ENCODE measurements at places on chromosomes 1 and 21.

GRCh38 chr1:207486198-207486597 lies 9.8 kb upstream of the CR1 start:
- DNase-seq, result no peak

- DNase-seq, result no peak
These were observed 16.8 kb downstream of the FCER1A start for GRCh38 chr1:159318784-159319551.

DNA sequence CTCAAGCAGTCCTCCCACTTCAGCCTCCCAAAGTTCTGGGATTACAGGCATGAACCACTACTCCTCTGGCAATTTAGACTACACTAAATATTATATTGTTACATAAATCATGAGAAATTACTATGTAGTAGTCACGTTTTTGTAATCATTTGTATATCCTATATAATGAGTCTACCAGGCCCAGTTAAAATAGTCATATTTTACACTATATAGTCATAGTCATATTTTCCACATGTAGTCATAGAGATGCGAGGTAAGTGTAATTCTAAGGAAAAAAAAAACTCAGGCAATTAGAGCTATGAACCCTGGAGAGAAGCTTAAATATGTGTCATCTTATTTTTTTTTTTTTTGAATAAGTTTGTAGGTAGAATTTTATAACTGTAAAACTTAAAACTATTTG lies 90.0 kb downstream of the FNBP1L start:
- no peak for DNase-seq

GRCh38 chr1:75632350-75632949 lies 21.5 kb upstream of the SLC44A5 start:
- no peak for DNase-seq

DNA sequence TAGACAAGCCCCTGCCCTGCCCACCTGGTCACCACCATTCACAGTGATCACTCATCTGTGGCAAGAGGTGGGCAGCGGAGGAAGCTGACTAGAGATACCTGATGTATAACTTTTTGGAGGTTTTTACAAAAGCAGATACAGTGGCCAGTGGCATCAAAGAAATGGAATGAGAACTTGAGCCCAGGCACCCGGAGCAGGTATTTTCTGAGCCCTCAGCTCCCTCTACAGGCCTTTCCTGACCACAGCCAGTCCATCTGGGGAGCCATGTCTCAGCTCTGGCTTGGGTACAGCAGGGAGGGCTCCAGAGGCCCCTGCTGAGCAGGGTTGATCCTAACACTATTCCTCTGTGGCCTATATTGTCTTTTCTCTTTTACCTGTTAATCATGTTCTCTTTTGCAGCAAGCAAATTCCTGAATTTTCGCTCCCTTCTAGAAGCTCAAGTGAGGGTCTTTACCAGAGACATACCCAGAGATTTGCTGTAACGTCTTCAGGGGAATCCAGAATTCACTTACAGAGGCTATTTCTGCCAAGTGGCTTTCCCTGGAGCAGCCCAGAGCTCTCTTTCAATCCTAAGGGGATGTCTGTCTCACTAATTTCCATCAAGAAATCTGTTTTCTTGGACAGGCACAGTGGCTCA lies 27.3 kb downstream of the GPR157 start:
- peak; percentile 52 for DNase-seq

DNA sequence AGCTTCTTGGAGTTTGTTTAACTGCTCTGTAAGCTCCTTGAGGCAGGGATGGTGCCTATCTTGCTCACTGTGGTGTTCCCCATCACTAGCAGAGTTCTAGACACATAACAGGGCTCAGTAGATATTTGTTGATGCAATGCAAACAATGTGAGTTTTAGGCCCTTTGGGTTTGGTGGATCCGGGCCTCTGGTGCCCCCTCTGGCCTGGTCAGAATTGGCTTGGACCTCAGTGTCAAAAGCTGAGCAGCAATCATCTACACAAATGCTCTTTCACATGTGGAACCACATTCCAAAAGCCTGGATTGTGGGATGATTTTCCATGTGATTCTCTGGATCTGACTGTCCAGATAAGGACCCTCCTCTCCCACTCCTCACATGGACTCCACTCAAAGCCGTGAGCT lies 53.4 kb upstream of the BCAR3 start:
- no peak for DNase-seq

- DNase-seq, result no peak
These were observed 4.2 kb downstream of the FMO1 start for GRCh38 chr1:171252482-171252881.

DNA sequence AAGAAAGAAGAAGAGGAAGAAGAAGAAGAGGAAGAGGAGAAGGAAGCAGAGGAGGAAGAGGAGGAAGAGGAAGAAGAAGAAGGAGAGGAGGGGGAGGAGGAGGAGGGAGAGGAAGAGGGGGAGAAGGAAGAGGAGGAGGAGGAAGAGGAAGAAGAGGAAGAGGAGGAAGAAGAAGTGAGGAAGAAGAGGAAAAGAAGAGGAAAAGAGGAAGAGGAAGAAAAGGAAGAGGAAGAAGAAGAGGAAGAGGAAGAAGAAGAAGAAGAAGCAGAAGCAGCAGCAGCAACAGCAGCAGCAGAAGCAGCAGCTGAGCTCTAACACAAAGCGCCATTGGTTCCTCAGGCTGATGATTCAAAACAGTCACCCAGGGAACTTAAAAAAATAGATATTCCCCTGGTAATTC lies 34.0 kb downstream of the DNAI4 start:
- no peak for DNase-seq

Measured in GDM1 (cell line).